Panc1 (cell line): ENCODE measurements at places on chromosomes 16 and 17. TPM values are rescaled to one million over a fixed set of nuclear protein-coding genes. Genes with fewer than 3 reads are reported as not detected.

- no peak for DNase-seq
These were observed 7.2 kb downstream of the SMTNL2 start for GRCh38 chr17:4591529-4591928.

DNA sequence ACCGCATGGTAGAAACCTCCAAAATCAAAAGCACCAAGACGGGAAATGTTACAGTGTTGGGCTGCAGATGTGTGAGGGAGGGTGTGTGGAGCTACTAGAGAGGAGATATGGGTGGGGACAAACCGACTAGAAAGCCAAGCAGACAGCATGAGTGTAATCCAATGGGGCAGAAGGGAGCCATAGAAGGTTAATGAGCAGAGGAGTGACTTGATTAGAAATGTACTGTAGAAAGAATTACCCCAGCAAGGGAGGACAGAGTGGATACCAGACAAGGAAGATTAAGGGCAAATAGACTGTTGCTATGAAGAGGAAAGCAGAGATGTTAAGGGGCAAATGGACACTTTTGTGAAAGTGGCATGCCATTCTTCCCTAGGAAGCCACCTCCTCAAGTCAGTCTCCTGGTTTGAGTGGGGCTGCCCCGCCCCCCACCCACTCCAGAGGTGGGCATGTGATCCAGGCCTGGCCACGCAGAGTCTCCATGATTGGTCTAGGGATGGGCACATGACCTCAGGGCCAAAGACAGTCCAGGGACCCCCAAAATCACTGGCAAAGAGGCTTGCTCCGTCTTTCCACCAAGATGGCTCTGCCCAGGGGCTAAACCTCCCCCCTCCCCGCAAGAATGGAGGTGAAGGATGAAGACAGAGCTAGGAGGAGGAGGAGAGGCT, 4.3 kb downstream of the COTL1 start:
- DNase-seq: no peak

DNA sequence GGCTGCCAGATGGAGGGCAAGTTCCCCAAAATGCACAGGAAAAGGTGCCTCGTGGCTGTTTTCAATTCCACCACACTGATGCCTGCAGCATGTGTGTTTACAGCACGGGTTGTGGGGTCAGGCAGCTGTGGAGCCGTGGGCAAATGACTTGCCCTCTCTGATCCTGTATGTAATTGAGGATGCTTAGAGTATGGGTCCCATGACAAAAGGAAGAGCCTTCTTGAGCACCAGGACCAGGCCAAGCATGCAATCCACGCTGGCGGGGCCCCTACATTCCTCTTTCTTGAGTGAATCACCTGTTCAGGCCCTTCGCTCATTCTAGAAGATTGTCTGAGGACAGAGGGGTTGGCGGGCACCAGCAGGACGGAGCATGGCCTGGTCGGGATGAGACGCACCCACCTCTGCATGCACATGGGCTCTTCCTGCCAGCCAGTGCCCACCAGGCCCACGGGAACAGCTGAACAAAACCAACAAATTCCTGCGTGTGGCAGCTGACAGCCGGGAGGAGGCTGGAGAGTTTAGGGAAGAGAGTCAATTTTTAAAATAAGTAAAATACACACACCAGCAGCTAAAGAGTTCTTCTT, 1.4 kb upstream of the CTRB2 start:
- no peak for DNase-seq

GRCh38 chr16:57115514-57116182, 23.3 kb downstream of the CPNE2 start:
- no peak for DNase-seq

DNA sequence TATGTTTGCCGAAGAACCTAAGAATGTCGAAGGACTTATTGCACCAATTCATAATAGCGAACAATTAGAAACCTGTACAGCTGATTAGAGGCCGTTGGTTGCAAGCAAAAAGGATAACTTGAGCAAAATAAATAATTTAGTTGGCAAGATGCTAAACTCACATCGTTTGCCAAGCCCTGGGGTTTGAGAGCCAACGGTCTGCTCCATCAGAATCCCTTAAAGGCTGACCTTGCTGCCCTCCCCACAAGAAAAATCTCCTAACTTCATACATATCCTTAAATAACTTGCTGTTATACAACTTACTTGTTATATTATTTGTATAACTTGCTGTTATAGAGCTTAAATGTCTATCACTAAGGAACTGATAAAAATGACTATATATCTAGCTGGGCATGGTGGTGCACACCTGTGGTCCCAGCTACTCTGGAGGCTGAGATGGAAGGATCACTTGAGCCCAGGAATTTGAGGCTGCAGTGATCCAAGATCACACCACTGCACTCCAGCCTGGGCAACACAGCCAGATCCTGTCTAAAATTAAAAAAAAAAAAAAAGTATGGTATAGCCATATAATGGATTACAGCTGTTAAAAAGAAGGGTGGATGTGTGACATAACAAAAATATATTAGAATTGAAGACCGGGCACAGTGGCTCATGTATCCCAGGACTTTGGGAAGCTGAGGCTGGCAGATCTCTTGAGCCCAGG, 1.9 kb upstream of the TRIM37 start:
- no peak for DNase-seq

DNA sequence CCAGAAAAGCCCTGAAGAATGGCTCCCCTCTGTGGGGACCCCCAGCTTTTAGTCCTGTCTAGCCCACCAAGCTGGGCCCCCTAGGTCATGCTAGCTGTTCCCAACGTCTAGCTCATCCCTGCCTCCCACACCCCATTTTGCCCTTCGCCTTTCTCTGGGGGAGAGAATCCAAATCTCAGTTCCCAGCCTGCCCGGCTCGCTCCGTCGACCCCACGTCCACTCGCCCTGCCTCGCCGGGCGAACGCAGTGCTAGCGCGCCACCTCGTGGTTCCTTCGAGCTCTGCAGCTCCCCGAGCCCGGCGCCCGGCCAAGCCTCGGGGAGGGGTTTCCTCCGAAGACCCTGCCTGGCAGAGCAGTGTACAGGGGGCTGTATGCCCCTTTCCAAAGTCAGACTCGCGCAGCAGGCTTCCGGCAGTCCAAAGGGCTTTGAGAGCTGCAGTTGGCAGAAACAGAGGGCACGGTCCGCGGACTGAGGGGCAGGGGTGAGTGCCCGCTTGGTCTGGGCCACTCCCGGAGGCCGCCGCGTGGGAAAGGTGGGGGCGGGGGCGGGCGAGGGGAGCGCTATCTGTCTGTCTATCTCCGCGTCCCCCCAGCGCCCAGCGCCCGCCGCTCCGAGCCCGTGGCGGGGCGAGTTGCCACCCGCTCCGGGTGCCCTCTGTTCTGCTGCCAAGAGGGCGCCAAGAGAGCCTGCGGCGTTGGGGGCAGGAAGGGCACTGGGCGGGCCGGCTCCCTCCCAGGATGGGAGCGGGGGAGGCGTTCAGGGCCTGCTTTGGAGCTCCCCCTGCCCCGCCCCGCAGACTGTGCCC, 1.7 kb upstream of the DLX3 start:
- DNase-seq: peak; percentile 22

DNA sequence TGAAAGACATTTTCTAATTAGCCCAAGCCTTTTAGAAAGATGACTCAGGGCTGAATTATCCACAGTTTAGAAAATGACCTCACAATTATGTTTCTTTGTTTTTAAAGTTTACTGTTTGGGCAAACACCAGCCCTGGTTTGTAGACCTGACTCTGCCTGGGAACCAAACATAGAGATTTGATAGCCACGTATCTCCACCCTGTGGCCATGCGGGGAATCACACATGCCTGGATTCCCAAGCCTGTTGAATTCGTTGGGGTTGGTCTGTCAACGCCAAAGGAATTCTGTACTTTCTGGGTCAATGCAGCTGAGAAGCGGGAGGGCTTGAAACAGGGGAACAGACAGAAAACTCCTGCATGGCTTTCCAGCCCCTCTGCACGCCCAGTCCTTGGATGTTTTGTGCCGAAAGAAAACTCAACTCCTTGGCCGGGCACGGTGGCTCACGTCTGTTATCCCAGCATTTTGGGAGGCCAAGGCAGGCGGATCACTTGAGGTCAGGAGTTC, 26.9 kb downstream of the CD300A start:
- peak; percentile 60 for DNase-seq

NXPH3 gene
- total RNA-seq: 0.57 TPM

GDPD3 gene
- total RNA-seq: 2.5 TPM

ZFHX3 gene
- total RNA-seq: 7.1 TPM

ZPBP2 gene
- total RNA-seq: not detected

DNA sequence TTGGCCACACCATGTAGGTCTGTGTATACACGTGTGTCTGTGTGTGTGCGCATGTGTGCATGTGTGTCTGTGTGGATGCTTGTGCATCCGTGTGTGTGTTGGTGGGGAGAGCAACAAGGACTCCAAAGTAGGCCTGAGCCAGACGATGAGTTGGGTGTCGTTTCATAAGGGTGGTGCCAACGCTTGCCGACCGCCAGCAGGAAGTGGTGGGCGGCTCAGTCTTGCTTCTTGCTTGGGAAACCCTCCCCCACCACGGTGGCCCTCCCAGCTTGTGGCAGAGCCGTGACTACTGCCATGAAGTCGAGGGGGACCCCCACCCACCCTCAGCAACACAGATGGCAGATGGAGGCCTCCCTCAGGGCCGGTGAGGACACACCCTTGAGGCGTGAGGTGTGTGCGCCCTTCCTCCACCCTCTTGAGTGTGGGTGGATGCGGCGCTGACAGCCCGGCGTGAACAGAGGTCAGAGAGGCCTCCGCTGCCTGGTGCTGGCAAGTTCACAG, 17.5 kb downstream of the SBK1 start:
- DNase-seq: no peak

BCAR1 gene
- 120 TPM for total RNA-seq

KRT39 gene
- total RNA-seq: not detected

GRCh38 chr17:263773-264172, 82.3 kb upstream of the DOC2B start:
- DNase-seq: no peak

GRCh38 chr17:49691677-49692191, 13.8 kb upstream of the SPOP start:
- no peak for DNase-seq

- no peak for DNase-seq
These were observed 527 bp downstream of the CIAPIN1 start for GRCh38 chr16:57446531-57447185.

GRCh38 chr17:74937064-74938051, 1.7 kb downstream of the OTOP3 start:
- DNase-seq: no peak

- no peak for DNase-seq
These were observed 5.4 kb upstream of the SLC12A3 start for GRCh38 chr16:56859636-56860035.

DNA sequence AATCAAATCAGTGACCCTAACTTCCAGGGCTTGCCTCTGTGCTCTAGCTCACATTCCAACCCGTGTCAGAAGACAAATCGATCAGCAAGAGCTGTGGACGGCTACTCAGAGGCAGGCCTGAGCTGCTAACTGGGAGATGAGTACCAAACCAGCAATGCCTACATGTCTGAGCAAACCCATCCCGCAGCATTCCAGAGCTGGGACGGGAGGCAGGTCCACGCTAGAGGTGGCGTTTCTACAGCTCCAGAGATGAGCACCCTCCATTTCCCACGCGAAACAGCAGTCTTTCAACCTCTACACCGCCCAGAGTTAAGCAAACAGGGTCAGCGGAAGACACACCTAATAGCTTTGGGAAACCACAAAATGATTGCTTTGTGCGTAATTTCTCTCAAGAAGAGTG, 6.5 kb downstream of the NXN start:
- DNase-seq: no peak

- DNase-seq: no peak
These were observed 514 bp downstream of the THRA start for GRCh38 chr17:40063187-40063771.

GRCh38 chr16:25114121-25114520, 2.6 kb downstream of the LCMT1 start:
- no peak for DNase-seq

DNA sequence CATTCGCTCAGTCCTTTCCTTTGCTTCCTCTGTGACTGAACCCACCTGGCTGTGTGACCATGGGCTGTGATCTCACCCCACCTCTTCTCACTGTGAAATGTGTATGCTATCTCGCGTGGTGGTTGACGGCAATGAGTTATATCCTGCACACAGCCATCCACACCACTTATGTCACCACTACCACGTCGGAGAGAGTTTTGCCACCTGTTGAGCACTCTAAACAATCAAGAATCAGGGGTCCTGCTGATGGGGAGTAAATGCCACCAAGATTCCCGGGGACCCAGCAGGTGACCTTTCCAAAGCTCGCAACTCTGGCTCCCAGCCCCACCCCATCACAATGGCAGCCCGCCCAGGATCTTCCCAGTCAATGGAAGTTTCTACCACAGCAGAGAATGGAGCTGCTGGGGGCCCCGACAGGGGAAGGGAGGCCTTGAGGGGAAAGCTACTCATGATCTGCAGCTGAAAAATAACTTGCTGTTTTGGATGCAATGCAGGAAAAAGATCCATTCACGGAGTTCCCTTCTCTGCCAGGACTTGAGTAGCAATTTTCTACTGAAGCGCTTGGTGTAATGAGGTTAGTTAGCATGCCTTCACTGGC, 26.2 kb upstream of the RCVRN start:
- DNase-seq: no peak

GRCh38 chr17:55776271-55776670, 25.4 kb downstream of the PCTP start:
- no peak for DNase-seq

- no peak for DNase-seq
These were observed 230.3 kb downstream of the MRTFB start for GRCh38 chr16:14301169-14302030.

- DNase-seq: peak; percentile 7
These were observed 254.5 kb upstream of the CACNG5 start for GRCh38 chr17:66580184-66580955.

DNA sequence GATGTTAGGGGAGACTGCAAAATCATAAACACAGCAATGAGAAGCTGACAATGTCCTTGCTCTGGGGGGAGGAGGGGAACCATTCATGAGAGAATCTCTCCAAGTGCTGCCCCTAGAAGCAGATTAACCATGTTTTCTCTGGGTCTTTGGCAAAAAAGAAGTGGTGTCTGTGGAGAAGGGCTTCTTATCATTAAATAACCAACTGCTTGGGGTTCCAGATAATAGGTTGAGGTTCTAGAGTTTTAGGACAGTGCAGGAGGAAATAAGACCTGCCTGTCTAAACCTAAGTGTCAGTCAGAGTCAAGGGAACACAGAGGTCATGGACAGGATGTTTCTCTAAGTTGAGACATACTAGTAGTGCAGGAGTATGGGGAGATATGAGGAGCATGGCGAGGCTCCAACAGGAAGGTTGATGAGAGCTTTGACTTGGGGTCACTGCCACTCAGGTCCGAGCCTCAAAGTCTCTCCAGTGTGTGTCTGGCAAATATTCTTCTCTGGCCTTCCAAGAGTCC, 5.1 kb upstream of the ANKS4B start:
- no peak for DNase-seq

GRCh38 chr17:305090-305976, 47.3 kb downstream of the RPH3AL start:
- no peak for DNase-seq

GRCh38 chr17:67733449-67733848, 15.7 kb downstream of the NOL11 start:
- no peak for DNase-seq

- no peak for DNase-seq
These were observed 244.0 kb downstream of the TMEM114 start for GRCh38 chr16:8346294-8346693.

PRRT2 gene
- 9.7 TPM for total RNA-seq

- DNase-seq: no peak
These were observed 17.5 kb downstream of the LIMD2 start for GRCh38 chr17:63682441-63682840.

NPIPB2 gene
- total RNA-seq: 10.3 TPM

CIBAR2 gene
- total RNA-seq: not detected
